ENCODE measurements at places on chromosomes 2 and 18.

DNA sequence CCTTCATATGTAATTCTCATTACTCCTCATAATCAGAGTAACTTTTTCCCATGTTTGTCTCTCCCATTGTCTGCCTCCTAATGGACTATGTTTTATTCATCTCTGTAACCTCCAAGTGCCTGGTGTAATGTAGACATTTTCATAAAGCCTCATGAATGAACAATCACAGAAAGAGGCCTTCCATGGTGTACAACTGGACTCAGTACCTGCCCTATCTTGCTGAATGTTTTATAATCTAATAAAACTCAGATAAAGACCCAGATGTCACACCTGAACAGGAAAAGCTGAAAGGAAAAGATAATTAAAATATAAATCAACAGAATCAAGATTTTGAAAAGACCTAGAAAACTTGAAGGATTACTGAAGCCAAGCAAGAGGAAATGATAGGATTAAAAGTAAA is 36.7 kb downstream of the RAB1A start:
- no peak for DNase-seq

DNA sequence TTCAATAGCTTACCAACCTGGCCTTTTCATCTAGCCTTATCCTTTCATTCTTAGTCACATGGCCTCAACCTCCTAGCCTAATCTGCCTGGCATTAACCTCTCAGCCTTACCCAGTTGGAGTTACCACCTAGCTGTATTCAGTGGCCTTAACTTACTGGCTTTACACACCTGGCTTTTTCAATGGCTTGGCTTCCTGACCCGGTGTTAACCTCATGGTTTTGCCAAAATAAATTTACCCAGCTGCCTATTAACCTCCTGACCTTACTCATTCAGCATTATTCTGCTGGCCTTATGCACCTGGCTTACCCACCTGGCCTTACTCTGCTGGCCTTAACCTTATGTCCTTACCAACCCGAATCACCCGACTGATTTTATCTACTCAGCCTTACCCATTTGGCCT is 135.5 kb upstream of the ZSWIM2 start:
- DNase-seq: no peak

DNA sequence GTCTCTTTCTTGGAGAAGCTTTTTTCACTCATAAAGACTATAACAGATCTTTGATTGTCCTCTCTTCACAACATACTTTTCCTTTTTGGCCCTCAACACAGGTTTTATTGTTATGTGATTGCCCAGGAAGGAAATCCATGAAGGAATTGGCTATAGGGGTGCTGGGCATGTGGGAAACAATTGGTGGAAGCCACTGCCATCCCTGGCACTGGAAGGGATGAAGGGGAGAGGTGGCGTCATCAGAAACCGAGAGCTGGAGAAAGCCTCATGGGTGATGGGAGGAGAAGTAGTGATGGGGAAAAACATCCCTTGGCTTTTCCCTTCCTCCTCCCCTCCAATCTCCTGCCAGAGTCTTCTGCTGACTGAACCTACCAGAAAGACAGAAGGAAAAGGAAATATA is 106.2 kb downstream of the SPOPL start:
- DNase-seq: no peak

DNA sequence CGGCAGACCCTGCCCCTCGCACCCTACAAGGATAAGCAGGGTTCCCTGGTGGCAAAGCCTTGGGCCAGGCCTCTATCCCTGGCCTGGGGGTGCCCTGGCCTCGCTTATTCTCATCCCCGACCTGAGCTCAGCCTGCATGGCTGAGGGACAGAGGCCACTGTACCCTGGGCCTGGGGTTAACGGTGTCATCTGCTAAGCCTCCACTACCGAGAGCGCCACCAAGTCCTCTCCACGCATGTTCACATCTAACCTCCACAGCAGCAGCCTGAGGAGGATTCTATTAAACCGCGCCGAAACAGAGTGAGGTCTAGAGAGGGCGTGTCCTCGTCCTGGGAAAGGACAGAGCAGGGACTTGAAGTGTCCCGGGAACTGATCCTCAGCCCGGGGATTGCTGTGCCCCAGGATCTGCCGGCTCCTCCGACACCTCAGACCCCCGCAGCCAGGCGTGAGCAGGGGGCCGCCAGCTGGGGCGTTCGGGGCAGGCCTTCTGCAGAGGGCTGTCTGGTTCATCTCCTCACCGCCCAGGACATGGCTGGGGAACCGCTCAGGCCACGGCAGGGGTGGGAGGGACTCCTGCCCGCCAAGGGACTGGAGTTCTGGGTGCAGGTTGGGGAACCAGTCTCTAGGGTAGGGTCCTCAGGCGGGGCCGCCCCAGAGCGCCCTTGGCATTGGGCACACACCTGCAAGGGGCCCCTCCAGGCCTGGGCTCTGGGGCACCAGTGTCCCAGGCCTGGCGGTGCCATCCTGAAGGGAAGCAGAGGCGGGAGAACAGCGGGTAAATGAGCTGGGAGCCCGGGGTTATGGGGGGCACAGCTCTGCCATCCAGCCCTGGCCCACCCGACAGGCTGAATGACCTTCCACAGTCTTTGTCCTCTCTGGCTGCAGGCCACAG is 68.0 kb upstream of the SMAD7 start:
- peak; percentile 24 for DNase-seq

- DNase-seq: no peak
Measured at GRCh38 chr18:12302391-12303147, 5.5 kb upstream of the TUBB6 start.

GRCh38 chr2:62974999-62975398 is 75.6 kb upstream of the OTX1 start:
- no peak for DNase-seq

DNA sequence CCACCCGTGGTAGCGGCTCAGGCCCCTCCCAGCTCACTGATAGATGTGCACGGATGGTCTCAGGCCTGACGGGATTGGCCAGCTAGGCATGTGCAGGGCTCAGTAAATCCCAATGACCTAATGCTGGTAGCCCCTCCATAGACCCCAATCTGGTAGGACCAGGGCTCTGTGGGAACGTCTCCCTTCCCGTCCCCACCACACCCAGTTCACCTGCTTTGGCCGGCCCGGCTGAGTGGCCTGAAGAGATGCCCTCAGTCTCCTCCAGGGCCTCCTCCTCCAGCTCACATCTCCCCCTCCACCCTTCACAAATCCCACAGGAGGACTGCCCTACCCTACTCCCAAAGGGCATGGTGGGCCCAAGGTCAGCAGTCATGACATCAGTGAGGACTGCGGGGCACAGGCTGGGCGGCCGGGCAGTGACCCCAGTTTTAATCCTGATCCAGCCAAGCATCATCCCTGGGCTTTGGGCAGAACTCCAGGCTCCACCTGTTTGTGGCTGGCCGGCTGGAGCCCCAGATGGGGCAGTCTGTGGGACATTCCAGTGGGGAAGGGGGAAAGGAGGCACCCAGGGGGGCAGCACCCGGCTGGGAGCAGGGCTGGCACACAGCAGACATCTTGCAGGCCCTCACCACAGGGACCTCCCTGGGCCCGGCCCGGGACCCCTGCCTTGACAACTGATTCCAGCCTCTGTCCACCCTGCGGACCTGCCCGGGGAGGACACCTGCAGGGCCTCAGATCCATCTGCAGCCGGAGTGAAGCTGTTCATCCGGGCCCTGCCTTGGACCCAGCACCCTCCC is 2.3 kb downstream of the KIF1A start:
- no peak for DNase-seq

GRCh38 chr2:142139384-142139783 is 8.6 kb upstream of the LRP1B start:
- no peak for DNase-seq

DNA sequence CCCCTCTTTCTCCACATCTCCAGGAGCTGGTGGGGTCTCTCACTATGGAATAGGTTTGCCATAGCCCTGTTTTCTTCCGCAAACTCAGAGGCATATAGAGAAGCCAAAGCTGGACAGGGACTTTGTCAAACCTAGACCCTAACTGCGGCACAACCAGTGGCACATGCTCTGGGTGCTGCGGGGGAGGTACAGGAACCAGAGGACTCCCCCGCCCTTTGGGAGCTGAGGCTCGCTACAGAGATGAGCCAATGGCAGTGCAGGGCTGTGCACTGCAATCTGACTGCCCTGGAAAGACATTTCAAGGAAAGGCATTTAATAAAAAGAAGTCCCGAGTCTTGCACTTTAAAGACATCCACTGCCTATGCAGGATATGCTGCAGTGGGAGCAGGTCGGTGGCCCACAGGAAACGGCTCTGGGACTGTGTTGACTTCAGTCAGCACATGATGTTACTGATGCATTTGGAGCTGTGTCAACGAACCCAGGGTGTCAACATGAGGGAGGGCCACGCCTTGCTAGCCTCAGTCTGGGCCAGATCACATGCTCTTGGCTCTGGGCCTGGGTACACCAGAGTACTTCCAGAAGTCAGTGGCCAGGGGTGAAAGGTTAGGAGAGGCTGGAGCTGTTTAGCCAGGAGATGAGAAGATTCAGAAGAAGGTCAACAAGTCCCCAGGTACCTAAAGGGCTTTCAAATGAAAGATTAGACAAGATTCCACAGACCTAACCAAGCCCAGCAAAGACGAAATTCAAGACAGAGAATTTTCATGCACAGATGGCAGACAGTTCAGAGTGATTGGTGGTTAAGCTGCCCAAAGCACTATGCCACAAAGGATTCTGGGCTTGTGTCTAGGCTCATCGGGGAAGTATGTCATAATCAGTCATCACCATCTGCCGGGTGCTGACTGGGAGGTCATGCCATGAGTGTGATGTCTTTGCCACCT is 8.2 kb downstream of the SLC35F6 start:
- DNase-seq: no peak

- DNase-seq: no peak
Measured at GRCh38 chr2:70145144-70145490, 45.7 kb downstream of the C2orf42 start.

DNA sequence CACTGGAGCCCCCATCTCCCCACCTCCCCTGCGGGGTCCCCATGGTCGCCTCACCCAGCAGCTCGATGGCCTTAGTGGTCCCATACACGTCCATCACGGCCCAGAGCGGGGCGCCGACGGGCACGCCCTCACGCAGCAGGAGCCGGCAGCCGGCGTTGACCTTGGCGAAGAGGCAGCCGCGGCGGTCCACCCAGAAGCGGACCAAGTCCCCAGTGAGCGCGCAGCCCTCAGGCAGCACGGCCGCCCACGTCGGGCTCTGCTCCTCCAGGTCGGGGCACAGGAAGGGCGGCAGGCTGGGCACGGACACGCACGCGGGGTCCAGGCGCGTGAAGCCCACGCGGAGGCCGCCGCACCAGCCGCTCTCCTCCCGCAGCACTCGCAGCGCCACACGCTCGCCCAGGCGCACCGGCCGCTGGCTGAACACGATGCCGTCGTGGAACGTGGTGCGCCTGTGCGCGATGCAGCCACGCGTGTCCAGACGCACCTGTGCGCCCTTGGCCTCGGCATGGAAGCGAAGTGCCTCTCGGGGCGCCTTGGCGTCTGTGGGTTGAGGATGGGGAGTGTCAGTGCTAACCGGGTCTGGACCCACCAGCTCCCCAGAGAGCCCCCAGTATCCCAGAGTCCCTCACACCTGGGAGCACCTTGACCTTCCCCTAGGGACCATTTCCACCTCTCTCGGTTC is 4.6 kb downstream of the NEURL3 start:
- DNase-seq: no peak

DNA sequence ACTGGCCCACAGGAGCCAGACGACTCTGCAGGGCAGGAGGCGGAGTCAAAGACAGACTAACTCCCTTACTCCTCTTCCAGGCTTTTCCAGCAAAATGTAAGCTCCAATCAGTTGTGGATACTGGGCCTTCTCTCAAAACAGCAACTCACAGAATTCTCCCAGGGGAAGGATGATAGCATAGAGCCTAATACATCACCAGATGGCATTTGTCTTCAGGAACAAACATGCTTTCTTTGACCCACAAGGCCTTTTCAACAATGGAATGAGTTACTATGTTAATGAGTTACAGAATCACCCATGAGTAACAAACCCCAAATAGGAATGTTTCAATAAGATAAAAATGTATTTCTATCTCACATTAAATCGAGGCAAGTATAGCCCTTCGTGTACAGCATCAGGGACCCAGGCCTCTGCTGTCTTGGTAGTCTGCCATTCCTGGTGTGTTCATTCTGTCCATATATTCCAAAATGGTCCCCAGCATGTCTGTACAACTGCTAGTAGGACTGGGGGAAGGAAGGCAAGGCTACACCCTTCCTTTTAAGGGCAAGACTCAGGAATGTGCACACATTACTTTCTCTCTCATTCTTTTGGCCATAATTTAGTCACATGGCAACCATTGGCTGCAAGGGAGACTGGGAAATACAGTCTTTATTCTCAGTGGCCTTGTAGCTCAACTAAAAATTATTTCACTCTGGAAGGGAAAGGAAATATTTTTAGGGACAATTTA is 76.4 kb downstream of the BOD1L2 start:
- DNase-seq: no peak

GRCh38 chr2:237326266-237327171 is 87.4 kb downstream of the COL6A3 start:
- no peak for DNase-seq

DNA sequence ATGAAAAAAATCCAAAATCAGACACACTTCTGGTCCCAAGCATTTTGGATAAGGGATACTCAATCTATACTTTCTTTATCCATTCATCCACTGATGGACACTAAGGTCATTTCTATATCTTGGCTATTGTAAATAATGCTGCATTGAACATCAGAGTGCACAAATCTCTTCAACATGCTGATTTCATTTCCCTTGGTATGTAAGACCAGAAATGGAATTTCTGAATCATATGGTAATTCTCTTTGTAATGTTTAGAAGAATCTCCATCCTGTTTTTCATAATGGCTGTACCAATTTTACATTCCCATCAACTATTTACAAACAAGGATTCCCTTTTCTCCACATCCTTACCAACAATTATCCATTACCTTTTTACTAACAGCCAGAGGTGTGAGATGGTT is 33.7 kb upstream of the MCM6 start:
- DNase-seq: no peak

DNA sequence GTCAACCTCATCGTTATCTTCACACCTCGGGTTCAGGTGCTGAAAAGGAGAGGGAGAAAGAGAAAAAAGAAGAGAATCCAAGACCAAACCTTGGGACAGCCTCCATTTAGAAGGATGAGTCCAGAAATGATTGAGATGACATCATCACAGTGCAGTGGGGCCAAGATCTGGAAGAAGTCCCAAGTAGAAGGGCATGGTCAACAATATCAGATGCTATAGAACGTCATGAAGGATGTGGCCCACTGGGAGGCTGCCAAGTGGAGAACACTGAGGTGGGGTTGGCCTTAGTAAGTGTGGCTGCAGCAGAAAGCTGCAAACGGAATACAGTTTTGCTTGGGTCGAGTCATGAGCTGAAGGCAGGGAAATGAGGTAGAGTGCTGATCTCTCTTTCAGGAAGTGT is 91.1 kb upstream of the FZD7 start:
- DNase-seq: no peak

DNA sequence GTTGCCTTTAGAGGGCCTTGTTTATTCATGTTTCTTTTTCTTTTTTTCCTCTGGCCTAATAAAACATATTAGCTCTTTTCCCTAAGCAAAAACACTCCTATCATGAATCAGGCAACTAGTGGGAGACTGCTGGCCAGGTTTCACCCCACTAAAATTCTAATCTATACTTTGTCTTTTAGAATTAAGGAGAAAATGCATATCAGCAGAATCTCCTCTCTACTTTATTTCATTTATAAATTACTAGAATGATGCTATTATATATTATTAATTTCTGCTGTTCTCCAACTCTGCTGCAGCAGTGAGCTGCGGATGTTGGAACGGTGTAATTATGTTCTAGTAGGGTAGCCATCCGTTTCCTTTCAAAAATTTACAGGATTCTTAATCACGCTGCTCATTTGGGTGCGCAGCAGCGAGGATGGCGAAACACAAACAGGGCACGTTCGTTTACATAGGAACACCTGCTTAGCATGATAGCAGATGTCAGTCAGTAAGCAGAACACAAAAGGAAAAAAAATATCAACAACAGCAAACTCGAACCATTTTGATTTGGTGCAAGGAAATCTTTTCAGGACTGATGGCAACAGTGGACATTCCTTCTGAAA is 30.5 kb downstream of the ZEB2 start:
- no peak for DNase-seq
